ENCODE measurements at places on chromosomes 6 and 20.

DNA sequence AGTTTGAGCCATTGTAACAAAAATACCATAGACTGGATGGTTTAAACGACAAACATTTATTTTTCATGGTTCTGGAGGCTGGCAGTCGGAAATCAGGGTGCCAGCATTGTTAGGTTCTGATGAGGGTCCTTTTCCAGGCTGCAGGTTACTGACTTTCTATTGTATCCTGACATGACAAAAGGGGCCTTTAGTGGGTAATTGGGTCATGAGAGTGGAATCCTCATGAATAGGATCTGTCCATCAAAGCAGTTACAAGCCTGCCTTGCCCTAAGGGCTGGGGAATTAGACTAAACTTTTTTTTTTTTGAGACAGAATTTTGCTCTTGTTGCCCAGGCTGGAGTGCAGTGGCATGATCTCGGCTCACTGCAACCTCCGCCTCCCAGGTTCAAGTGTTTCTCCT is 347.9 kb upstream of the TSHZ2 start:
- no peak for DNase-seq

- DNase-seq = no peak
These were observed 142.1 kb downstream of the SMOC2 start for GRCh38 chr6:168583126-168583525.

- no peak for DNase-seq
These were observed 20.9 kb downstream of the DEK start for GRCh38 chr6:18243302-18243893.

DNA sequence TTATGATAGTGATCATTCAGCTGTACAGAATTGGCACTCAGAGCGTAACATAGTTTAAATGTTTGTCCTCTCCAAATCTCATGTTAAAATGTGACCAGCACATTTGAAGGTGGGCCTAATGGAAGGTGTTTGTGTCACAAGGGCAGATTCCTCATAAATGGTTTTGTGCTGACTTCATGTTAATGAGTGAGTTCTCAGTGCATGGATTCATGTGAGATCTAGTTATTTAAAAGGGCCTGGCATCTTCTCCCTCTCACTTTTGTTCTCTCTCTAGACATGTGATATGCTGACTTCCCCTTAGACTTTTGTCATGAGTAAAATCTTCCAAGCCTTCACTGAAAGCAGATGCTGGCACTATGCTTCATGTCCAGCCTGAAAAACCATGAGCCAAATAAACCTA is 452.4 kb upstream of the PTCHD4 start:
- DNase-seq = no peak

DNA sequence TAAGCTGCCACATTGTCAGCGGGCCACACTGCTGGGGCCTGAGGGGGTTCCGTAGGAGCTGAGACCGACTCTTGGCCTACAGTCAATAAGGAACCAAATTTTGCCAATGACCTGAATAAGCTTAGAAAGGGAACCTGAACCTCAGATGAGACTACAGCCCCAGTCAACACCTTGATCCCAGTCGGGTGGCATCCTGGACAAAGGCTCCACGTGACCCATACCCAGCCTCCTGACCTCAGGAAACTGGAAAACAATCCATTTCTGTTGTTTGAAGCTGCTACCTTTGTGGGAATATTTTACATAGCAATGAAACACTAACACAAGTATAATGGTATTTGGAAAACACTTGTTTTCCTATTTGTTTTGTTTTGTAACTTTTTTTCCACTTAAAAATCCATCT is 179.9 kb upstream of the RALGAPA2 start:
- DNase-seq = no peak

DNA sequence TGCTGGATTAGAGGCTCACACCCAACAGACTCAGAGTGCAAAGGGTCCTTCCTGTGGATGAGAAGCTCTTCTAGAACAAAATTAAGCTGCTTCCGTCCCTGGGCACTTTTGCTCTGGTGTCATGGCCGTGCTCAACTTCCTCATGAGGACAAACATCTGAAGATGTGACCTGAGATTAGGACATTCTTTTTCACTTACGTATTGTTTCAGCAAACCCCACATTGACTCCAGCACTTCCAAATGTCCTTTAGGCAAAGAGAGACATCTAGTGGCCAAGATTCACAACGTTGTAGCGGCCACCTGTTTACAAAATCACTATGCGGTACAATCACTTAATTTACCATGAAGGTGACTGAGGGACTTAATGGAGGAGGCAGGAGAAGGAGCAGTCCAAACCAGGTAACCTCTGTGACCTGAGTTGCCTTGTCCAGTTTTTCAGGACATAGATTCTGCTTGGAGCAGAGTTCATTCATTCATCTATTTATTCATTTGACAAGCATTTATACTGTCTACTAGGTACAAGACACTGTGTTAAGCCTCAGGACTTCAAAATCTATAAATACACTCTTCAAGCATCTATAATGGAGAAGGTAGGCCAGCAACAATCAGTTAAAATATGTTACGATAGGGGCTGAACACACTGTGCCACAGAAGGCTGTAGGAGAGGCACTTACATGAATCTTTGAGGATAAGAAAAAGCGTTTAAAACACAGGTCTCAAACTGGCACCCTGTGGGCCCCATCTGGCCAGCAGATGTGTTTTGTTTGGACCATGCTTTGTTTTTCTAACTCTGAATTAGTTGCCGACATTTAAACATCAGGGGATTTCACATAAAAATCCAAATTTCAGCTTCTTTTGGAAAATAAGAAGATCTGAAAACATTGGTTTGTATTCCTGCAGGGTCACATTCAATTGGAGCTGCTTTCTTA is 5.6 kb upstream of the ADGRF1 start:
- DNase-seq = no peak

DNA sequence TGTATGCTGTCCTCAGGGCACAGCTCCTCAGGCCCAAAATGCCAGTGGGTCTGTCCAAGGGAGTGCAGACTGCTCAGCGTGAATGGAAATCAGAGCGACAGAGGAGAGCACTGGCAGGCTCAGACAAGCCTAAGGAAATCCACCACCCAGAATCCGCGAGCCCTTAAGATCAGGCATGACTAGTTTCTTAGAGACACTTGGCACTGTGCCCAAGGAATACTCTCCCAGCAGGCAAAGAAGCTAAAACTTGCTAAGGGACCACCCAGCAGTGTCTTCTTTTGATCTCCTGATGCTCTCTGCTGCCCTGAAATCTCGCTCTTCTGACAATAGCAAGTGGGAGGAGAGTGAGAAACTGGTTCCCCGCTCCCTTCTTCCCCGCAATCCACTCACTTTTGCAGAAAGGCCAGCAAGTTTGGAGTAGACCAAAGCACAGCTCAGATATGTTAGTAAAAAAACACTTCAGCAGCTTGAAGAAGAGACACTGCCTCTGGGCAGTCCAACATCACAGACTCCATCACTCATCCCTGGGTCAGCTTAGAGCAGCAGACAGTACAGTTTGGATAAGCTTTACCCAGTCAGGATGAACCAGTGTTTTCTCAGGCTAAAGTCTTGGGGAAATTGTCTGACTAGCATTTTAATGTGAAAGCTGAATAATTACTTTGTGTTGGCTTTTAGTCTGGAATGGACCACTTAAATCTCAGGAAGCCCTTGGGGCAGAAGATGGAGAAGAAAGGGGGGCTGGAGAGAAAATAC is 32.4 kb downstream of the TRAF3IP2 start:
- DNase-seq = no peak

- no peak for DNase-seq
These were observed 54.0 kb upstream of the REV3L start for GRCh38 chr6:111536910-111537527.

DNA sequence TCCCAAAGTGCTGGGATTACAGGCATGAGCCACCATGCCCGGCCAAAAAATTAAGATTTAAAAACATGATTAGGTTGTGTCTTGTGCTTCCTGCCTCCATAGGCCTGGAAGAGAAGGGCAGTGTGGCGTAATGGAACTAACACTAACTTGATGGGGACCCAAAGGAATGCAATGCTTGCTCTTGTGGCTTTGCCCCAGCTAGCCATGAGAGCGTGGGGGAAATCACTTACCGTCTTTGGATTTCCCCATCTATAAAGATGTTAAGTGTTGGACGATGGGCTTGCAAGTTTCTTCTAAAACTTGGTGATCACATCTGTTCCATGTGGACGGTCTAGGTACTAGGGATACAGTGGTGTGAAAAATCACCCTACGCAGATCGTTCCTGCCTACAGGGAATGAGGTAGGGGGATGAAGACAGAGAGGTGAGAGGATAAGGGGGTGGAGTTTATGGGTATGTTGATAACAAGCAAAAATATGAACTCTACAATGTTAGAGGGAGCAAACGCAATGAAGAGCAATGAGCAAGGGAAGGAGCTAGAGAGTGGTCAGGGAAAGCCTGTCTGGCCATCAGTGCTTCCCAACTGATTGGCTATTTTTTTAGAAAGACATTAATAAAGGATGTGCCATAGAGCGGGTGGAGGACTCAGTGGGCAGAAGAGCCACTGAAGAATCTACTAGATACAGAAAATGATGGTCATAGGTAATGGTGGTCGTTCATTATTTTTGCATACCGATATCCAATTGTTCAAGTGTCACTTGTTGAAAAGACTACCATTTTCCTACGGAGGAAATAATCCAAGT is 165.2 kb downstream of the BCAS1 start:
- no peak for DNase-seq

- DNase-seq = no peak
These were observed 127.8 kb upstream of the SLC22A23 start for GRCh38 chr6:3584606-3585005.

DNA sequence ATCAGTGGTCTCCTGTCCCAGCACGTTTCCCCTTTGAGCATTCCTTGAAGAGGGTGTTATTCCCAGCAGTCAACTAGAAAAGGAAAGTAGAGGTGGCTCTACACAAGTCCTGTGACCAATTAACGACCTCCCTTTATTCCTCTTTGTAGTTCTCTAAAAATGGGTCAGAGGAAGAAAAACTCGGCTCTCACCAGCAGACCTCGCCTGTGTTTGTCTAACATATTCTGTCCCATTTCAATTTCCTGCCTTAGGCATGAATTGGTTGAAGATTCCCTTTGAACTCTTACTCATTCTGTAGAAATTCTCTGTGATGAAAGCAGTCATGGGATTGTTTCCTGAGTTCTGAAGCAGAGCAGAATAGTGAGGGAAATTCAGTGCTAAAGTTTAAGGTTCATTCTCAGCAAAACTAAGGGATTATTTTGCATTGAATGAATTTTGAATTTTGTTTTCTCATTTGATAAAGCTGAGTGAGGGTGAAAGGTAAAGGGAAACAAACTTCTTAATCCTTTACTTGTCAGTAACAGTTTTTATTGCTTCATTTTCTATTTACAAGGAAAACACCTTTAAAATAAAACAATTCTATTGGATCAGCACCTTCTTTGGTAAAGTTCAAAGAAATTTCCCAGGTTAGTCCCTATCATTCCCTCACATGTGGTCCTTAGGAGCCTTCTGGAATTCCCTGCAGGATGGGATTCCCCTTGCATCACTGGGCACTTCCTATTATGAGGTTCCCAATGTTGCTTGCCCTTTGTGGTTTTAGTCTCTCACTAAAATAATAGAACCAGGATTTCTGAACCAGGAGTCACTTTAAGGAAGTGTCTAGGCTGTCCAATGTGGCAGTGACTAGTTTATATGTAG is 105.8 kb downstream of the SLX4IP start:
- no peak for DNase-seq

DNA sequence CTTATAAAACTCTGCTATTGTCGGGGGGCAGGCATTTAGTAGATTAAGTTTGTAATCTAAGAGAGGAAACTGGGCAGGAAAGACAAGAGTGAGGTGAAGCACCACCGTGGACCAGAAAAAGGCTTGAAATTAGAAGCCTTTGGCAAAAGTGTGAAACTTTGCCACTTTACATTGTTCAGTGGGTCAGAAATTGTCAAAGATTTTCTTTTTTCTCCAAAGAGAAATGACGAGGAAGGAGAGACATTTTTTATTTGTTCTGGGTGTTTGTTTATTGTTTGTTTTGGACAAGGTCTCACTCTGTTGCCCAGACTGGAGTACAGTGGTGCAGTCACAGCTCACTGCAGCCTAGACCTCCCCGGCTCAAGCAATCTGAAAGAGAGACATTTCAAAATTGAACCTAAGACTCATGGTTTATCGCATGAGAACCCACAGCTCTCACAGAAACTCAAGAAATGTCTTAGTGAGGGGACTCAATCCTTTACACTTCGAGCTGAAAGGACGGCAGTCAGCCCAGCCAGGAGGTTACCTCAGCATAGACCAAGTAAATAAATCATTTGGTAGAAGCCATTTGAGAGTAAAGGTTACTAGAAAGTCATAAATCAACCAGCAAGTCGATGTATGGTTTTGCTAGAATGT is 262.8 kb upstream of the TAB2 start:
- DNase-seq = no peak

DNA sequence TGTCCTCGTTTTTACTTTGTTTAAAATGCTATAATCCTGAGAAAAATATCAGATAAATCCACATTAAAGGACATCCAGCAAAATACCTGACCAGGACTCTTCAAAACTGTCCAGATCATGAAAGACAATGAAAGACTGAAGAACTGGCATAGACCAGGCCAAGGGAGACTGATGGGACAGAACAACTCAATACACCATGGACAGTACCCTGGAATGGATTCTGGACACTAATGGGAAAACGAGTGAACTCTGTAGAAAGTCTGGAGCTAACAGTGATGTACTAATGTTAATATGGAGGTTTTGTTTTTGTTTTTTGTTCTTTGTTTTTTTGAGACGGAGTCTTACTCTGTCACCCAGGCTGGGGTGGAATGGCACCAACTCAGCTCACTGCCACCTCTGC is 461.4 kb downstream of the CD83 start:
- DNase-seq = no peak

DNA sequence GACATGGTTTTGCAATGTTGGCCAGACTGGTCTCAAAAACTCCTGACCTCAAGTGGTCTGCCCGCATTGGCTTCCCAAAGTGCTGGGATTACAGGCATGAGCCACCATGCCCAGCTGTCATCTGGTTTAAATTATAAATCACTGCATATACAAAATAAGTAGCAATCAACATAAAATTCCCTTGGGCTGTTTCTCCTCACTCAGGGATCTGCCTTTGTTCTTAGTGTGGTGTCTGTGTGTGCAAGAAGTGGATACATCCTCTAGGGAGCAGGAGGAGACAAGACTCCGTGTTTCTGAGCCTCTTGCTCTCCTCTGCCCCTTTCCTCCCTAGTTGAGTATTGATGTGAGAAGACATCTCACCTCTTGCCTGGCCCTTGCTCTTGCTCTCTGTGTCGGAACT is 65.2 kb upstream of the ADGRF4 start:
- DNase-seq = no peak

GRCh38 chr6:37068356-37069270 is 63.2 kb downstream of the FGD2 start:
- no peak for DNase-seq

DNA sequence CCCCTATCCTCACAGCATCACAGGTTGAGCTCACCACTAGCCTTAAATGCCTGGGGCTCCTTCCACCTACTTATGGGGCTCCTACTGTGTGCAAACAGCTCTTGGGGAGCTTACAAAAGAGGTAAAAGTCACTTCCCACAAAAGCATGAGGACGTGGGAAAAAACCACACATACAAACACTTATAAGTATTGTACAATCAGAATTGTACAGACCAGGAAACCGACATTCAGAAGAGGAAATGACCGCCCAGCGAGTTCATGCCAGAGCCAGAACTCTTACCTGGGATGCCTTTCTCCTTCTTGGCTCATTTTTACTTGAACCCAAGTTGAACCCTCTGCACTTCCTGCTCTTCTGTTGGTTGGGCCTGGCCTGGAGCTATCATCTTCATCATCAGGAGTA is 6.3 kb upstream of the PPP1R16B start:
- DNase-seq = no peak

GRCh38 chr6:18019539-18020534 is 32.4 kb upstream of the KIF13A start:
- DNase-seq = no peak

GRCh38 chr20:43065299-43065698 is 124.4 kb downstream of the PTPRT start:
- no peak for DNase-seq

All from activated CD4-positive, alpha-beta T cell treated with anti-CD3 and anti-CD28 coated beads for 24 hours (primary cell).